Upper lobe of right lung (tissue), 1 donor: ENCODE measurements at places on chromosomes 1 and 21. TPM values are rescaled to one million over a fixed set of nuclear protein-coding genes. Genes with fewer than 3 reads are reported as not detected.

The RIIAD1 gene
- total RNA-seq: not detected

The FNDC5 gene
- 1.5 TPM for total RNA-seq

The GSTM1 gene
- total RNA-seq: not detected

The CREG1 gene
- 171 TPM for total RNA-seq

The BTBD8 gene
- total RNA-seq: 5.1 TPM

The TPTE gene
- not detected for total RNA-seq

The B3GALT6 gene
- total RNA-seq: 16.7 TPM

The VSIG8 gene
- not detected for total RNA-seq

The AKNAD1 gene
- 0.67 TPM for total RNA-seq

The PDZK1IP1 gene
- total RNA-seq: 41.2 TPM

The HYI gene
- 72.6 TPM for total RNA-seq

The PDXK gene
- total RNA-seq: 280 TPM

- H3K27me3 ChIP-seq: no peaks in the 10 kb centered on the region
- H3K36me3 ChIP-seq: peaks cover 63% of the 10 kb centered on the region
- H3K27ac ChIP-seq: no peak overlapping the region
- no peaks in the 10 kb centered on the region for H3K4me1 ChIP-seq
- no peak for DNase-seq
- H3K4me3 ChIP-seq: no peak overlapping the region
Measured at GRCh38 chr1:202005958-202006357, 4.4 kb upstream of the ELF3 start.

GRCh38 chr1:168148916-168149315 lies 12.2 kb upstream of the GPR161 start:
- no peak for DNase-seq
- no peaks in the 10 kb centered on the region for H3K36me3 ChIP-seq
- no peaks in the 10 kb centered on the region for H3K27me3 ChIP-seq
- no peak overlapping the region for H3K4me3 ChIP-seq

- H3K4me1 ChIP-seq: no peaks in the 10 kb centered on the region
- H3K4me3 ChIP-seq: no peak overlapping the region
- no peak overlapping the region for H3K27ac ChIP-seq
Measured at GRCh38 chr1:194830387-194830786, 1644.0 kb upstream of the B3GALT2 start.

DNA sequence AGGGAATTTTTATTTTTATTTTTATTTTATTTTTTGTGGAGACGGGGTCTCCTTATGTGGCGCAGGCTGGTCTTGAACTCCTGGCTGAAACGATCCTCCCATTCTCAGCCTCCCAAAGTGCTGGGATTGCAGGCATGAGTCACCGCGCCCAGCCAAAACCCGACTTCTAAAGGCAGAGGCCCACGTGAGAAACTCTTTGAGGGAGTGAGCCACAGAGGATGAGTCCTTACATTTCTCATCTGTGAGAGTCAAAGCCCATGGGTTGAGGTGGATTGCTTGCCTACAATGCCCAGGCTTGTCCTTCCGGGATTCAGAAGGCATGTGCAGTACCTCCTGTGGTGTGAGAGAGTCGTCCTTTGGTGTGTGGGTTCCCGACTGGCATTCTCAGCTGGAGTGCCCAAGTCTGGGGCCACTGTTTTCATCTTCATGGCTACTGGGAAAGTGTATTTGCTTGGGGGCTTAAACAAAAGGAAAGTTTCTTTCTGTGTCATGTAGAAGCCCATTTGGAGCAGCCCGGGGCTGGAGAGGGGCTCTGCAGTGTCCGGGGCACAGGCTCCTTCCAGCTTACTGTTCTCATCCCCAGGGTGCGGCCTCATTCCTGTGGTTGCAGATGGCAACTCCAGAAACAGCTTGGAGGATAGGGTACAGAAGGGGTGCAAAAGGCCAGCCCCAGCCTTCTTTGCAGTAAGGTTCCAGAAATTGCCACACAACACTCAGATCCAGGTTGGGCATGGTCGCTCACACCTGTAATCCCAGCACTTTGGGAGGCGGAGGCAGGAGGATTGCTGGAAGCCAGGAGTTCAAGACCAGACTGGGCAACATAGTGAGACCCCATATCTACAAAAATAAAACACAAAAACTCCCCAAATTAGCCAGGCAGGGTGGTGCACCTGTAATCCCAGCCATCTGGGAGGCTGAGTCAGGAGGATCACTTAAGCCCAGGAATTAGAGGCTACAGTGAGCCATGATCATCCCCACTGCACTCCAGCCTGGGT lies 29.4 kb upstream of the CSF3R start:
- no peak overlapping the region for H3K4me3 ChIP-seq
- no peak for DNase-seq
- no peak overlapping the region for H3K27ac ChIP-seq
- H3K4me1 ChIP-seq: no peaks in the 10 kb centered on the region
- H3K36me3 ChIP-seq: no peaks in the 10 kb centered on the region

DNA sequence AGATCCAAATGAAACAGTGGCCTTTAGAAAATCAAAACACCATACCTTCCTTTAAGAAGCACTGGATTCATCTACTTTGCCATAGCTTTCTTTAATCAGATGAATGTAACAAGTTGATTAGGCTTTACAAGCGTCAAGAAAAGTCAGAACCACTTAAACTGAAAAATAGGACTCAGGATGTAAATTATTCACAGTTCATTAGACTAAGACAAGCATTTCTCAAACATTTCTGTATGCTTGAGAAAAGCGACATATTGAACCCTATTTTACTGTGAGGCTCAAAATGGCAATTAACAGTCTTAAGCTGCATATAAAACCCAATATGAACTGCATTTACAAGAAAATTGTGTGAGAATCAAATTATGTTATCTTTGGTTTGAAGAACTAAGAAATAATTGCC lies 256.7 kb upstream of the SNX7 start:
- H3K27me3 ChIP-seq: no peaks in the 10 kb centered on the region
- no peak overlapping the region for H3K4me3 ChIP-seq
- DNase-seq: no peak
- no peak overlapping the region for H3K27ac ChIP-seq
- no peaks in the 10 kb centered on the region for H3K36me3 ChIP-seq
- no peaks in the 10 kb centered on the region for H3K4me1 ChIP-seq

- no peaks in the 10 kb centered on the region for H3K36me3 ChIP-seq
- H3K27ac ChIP-seq: no peak overlapping the region
- no peak for DNase-seq
- no peaks in the 10 kb centered on the region for H3K4me1 ChIP-seq
Measured at GRCh38 chr1:198560161-198560560, 19.7 kb upstream of the ATP6V1G3 start.

DNA sequence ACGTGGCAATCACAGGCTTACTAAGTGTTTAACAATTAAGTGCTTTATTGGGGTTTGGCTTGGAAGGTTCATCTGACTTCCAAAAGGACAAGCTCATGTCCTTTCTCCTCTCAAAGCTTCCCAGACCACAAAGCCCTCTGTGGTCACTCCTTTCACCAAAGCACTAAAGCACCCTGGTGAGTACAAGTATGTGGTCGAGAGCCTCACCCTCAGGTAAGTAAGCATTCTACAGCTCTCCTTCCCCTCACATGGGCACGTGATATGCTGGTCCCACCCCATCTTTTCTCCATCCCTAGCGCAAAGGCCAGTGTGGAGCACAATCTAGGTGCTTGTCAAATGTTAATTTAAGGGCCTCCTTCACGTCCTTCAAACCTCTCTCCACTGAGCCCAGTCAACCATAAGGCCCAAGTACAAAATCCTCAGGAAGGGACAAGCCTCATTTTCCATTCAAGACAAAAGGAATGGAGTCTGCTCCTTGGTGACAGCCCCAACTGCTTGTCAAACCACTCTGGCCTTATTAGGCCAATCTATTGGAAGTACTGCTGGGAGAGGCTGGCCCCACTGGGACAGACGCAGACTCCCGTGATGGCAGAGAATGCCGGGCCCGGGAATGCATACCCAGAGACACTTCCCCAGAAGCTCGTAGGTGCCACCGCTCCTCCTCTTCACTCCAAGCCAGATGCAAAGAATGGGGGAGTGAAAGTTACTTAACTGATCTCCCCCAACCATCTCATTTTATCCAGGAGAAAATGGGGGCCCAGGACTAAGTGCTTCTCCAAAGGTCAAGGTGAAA lies 7.8 kb downstream of the STMN1 start:
- no peak for DNase-seq
- H3K36me3 ChIP-seq: peaks cover 18% of the 10 kb centered on the region
- H3K27ac ChIP-seq: no peak overlapping the region

- H3K27ac ChIP-seq: peak overlapping the region; percentile 36
- peaks cover 25% of the 10 kb centered on the region for H3K27me3 ChIP-seq
- peaks cover 18% of the 10 kb centered on the region for H3K4me1 ChIP-seq
- peak overlapping the region; percentile 49 for H3K4me3 ChIP-seq
Measured at GRCh38 chr1:40315239-40315794, 1.8 kb downstream of the COL9A2 start.

DNA sequence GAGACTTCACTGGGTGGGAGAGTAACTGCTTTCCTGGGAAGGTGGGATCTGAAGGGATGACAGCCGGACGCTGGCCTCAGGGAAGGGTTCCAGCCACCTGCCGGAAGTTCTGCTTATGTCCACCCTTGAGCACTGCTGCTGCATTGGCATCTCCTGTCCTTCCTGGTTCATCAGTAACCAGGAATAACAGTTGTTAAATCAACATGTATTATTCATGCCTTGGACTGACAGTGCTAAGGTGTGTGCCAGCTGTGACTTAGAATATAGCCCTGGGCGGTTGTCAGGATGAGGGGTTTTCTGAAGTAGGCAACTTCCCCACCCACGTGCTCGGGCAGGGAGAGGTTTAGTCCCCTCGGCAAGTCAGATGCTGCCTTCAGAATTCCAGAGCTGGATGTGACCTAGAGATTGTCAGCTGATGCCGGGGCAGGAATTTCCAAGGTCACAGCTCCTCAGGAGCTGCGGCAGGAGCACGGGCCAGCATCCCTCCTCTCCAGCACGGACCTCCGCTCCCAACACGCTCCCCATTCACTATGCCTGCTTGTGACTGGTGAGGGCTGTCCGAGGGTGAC lies 17.9 kb downstream of the CLDN14 start:
- H3K27ac ChIP-seq: no peak overlapping the region
- H3K4me3 ChIP-seq: no peak overlapping the region
- H3K4me1 ChIP-seq: no peaks in the 10 kb centered on the region
- no peaks in the 10 kb centered on the region for H3K27me3 ChIP-seq
- H3K36me3 ChIP-seq: no peaks in the 10 kb centered on the region

DNA sequence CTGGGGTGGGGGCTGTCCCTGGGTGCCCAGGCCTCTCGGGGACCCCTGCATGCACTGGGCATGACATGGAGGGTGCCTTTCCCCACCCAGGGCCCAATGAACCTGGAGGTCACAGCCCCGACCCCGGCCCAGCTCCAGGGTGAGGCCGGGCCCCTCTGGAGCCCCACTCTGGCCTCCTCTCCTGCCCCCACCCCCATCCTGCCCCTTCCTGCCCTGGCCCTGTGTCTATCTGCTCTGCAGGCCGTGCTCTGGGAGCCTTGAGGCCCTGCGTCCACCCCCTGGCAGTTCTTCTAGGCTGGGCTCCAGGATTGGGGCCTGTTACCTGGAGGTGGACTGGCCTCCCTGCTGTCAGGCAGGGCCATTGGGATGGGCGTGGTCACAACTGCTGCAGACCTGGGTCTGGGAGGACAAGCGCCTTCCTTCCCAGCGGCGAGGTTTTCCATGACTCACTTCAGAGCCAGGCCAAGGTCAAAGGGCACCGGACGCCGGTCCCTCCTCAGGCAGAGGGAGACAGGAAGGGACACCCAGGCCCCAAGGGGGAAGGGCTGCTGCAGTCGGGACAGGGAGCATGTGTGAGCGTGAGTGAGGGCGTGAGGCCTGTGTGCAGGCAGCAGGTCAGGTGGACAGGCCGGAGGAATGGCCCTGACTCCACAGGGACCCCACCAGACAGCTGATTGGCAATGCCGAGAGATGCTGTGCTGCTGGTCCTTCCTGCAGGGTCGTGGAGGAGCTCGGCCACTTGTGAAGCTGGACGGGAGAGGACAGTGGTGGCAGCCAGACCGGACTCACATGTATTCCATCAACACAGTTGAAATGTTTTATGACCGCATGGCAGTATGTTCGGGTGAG lies 31.1 kb upstream of the POFUT2 start:
- H3K27me3 ChIP-seq: no peaks in the 10 kb centered on the region
- H3K4me1 ChIP-seq: peaks cover 42% of the 10 kb centered on the region

- H3K36me3 ChIP-seq: peaks cover 17% of the 10 kb centered on the region
- H3K4me1 ChIP-seq: peaks cover 16% of the 10 kb centered on the region
- no peak overlapping the region for H3K27ac ChIP-seq
Measured at GRCh38 chr21:44901391-44902074, 19.2 kb downstream of the ITGB2 start.

- H3K36me3 ChIP-seq: no peaks in the 10 kb centered on the region
- no peaks in the 10 kb centered on the region for H3K4me1 ChIP-seq
- H3K4me3 ChIP-seq: no peak overlapping the region
- no peak for DNase-seq
- no peak overlapping the region for H3K27ac ChIP-seq
- no peaks in the 10 kb centered on the region for H3K27me3 ChIP-seq
Measured at GRCh38 chr1:242946206-242946605, 308.9 kb downstream of the CEP170 start.
